Left forelimb (tissue), 1 donor: ENCODE measurements at places on chromosomes 3 and 15.

- no peak for DNase-seq
These were observed 30.1 kb downstream of the ZDHHC19 start for GRCh38 chr3:196181127-196181546.

GRCh38 chr3:162719684-162720341 lies 1223.2 kb downstream of the OTOL1 start:
- no peak for DNase-seq

GRCh38 chr3:13571831-13572750 lies 23.2 kb downstream of the FBLN2 start:
- DNase-seq: no peak

- DNase-seq: no peak
These were observed 201.4 kb upstream of the STT3B start for GRCh38 chr3:31331278-31331677.

- no peak for DNase-seq
These were observed 66.6 kb downstream of the LEO1 start for GRCh38 chr15:51904931-51905330.

DNA sequence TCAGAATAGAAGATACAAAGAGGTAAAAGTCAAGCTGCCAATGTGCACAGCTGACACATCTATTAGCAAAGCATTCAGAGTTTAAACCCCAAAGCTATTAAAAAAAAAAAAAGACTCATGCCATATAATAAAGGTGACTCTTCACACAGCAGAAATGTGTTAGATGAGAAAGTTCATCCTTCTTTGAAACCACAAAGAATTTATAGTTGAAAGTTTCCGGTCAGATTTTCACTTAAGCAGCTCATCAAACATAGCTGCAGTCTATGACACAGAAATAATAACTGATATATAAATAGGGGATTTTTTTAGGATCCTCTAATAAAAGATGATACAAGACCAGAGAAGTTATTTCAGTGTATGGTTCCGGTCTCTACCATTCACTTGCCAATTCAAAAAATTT lies 76.6 kb downstream of the WWTR1 start:
- no peak for DNase-seq

- DNase-seq: no peak
These were observed 145.4 kb upstream of the PROK2 start for GRCh38 chr3:71930056-71930991.
